ENCODE measurements at places on chromosomes 2 and 18. TPM values are rescaled to one million over a fixed set of nuclear protein-coding genes. Genes with fewer than 3 reads are reported as not detected.
A peak's percentile ranks its signal among the peaks of the same experiment; 100 is the strongest.

DNA sequence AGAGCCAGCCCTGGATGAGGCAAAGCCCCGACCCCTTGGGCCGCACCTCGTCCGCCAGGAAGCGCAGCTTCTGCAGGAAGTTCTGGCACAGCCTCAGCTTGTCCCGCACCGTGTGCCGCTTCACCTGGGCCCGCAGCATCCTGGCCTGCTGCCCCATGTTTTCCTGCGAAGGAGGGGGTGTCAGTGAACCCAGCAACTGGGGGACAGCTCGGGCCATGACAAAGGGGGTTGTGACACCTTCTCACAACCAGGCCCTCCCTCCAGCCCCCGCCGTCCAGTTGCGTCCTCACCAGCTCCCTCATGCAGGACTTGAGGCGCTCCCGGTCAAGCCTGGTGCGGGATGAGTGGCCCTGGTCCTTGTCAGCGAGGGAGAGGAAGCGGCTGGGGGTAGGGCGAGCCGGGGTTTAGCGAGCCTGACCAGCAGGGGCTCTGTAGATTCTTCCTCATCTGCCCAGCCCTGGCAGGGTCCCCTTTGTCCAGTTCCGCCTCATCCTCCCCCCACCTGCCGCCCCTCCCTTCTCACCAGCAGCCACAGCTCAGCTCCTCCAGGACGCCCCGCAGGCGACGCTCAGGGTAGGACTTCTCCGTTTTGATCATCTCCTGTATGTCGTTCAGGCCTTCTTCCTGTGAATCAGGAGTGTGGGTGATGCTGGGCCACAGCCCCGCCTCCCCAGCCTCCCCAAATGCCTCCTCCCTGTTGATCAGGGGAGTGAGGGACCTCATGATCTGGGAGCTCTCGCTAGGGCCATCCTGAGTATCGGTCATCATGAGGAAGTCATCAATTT lies 606 bp downstream of the OTOF start:
- DNase-seq: peak; percentile 29

DNA sequence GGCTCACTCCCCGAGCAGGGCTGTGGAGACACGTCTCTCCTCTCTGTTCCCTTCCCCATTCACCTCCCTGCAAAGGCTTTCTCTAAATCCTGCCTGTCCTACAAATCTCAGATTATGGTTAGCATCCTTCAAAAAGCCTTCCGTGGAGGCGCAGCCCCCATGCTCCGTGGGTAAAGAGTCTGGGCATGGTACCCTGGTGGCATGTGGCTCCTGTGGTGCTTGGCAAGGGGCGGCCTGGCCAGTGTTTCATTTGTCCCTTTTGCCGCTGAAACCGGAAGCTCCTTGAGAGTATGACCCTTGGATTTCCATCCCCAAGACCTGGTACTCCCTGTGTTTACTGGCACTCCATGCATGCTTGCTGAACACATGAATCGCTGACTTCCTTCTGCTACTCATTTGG lies 839.3 kb upstream of the SALL3 start:
- DNase-seq: no peak

Gene PEX13
- total RNA-seq: 14.3 TPM

- DNase-seq: no peak
These were observed 8.5 kb upstream of the ANKRD62 start for GRCh38 chr18:12085136-12085535.

Gene ACVR1C
- total RNA-seq: 2.2 TPM

Gene THSD7B
- not detected for total RNA-seq

Gene KCNK3
- total RNA-seq: not detected

DNA sequence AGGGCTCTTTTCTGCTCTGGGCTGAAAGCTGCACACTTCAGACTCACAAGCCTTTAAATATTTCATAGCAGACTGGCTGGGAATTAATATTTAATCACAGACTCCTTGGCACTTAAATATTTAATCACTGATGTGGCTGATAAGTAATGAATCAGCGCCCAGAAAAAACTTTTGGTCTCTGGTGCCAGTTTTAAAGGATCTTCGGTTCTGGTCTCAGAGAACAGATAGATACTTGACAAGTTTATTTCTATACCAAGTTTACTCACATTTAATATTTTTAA lies 201.2 kb downstream of the MYCN start:
- DNase-seq: no peak

GRCh38 chr18:70276416-70277191 lies 12.2 kb upstream of the SOCS6 start:
- no peak for DNase-seq
